ENCODE measurements at places on chromosomes 7 and 10.
A peak's percentile ranks its signal among the peaks of the same experiment; 100 is the strongest.

- DNase-seq, result no peak
Measured at GRCh38 chr7:149060156-149060555, 30.4 kb downstream of the ZNF786 start.

DNA sequence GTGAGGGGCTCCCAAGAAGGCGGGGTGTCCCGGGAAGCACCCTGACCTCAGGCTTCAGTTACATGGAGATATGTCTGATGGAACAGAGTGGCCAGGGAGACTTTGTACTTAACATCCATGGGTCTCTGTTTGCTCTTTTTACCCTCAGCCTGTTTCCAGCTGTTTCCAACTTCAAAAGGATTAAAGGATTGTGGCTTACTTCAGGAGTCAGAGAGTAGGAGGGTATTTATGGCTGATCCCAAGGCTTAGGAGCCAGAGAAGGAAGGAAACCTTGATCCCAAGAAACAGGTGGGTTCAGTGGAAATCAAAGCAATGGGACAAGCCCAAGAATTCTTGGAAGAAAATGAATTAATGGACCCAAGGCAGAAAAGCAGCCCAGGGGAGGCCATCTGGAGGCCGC lies 37.7 kb upstream of the ZNF438 start:
- DNase-seq, result no peak

GRCh38 chr7:47759056-47759706 lies 177.3 kb upstream of the TNS3 start:
- no peak for DNase-seq

GRCh38 chr7:76020031-76020714 lies 25.8 kb upstream of the TMEM120A start:
- peak; percentile 51 for DNase-seq

DNA sequence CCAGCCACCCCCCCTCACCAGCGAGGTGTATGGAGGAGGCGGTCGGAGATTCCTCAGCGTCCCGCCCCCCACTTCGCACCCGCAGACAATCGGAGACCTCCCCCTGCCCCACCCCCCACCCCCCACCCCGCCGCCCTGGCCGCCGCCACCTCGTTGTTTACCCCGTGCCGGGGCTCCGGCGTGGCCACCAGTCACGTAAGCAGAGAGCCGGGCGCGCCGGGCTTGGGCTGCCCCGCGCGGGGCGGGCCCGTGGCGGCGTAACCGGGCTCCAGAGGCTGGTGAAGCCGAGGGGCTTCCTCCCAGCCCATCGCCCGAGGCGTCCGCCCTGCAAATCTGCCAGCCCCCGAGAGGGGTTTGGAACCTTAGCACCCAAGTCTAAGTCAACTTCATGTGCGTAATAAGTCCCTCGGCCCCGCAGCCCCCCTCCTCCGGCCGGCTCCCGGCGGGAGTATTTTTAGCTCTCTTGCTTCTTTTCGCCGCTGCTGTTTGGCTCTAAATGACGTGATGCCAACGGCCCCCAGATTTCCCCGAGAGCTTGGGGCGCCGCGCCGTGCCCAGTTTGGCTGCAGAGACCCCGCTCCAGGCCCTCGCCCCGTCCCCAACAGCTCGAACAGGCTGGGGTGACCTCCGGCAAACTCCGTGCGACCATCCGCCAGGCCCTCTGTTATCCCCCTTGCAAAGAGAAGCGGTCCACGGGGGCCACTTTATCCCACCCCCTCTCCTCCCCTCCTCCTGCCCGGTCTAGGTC lies 2.7 kb downstream of the MXI1 start:
- DNase-seq, result no peak

Data from stimulated activated CD8-positive, alpha-beta memory T cell treated with anti-CD3 and anti-CD28 coated beads, Interleukin-7, amount 100 ng/mL, for 1 hour (primary cell).